Right renal cortex interstitium (tissue), 3 donors: ENCODE measurements at places on chromosomes 12 and 14.

DNA sequence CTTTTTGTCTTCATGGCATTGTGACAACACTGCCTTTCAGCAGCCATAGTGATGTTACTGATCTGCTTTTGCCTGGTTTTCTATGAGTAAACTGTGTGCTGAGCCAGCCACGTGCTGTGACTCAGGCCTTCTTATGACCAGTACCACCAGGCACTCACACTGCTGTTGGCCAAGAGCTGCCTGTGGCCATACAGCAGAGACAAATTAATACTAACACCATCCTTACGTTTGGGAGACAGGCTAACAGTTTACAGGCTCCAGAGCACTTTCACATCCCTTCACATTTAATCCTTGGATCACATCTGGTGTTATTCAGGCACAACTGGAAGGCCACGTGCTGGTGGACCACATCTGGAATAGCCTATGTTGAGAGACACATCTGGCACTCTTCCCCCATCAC is 377.9 kb downstream of the CCDC91 start:
- DNase-seq: no peak

GRCh38 chr14:59325906-59326305 is 137.4 kb downstream of the DAAM1 start:
- no peak for DNase-seq

- DNase-seq: no peak
Measured at GRCh38 chr14:34237081-34237480, 225.0 kb downstream of the SPTSSA start.

DNA sequence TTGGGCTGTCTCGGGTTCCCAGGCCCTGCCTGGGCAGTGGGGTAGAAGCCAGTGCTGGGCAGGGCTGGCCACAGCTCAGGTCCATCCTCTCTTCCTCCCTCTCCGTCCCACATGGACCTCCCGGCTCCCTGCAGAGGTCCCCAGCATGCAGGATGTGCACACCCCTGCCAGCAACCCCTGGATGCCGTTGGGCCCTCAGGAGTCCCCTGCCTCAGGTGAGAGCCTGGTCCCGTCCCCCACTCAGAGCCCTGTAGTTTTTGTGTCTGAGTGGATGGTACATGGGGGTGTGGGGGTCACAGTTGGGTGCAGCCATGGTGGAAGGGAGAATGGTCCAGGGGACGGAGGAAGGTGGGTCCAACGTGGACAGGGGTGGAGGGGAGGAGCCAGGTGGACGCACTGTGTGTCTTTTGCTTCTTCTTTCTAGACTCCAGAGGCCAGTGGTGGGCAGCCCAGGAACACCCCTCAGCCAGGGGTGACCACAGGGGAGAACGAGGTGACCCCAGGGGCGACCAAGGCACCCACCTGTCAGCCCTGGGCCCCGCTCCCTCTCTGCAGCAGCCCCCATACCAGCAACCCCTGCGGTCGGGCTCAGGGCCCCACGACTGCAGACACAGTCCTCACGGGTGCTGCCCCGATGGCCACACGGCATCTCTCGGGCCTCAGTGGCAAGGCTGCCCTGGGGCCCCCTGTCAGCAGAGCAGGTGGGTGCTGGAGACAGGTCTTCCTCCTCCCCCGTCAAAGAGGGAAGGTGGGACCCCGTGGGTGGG is 21.7 kb downstream of the PAPLN start:
- DNase-seq: no peak
